Mucosa of descending colon (tissue), 3 donors: ENCODE measurements at places on chromosomes 4 and X. TPM values are rescaled to one million over a fixed set of nuclear protein-coding genes. Genes with fewer than 3 reads are reported as not detected.

Gene BLTP1
- total RNA-seq = 108 TPM

Gene ATP2B3
- total RNA-seq = 0.07 TPM

GRCh38 chr4:69092980-69093568, 3.2 kb upstream of the UGT2B7 start:
- no peak for DNase-seq

- DNase-seq = no peak
Observed at GRCh38 chr4:15396157-15396800, 31.6 kb upstream of the C1QTNF7 start.

GRCh38 chr4:91471280-91471679, 832.5 kb upstream of the GRID2 start:
- DNase-seq = no peak

Gene NRK
- total RNA-seq = 2.4 TPM

DNA sequence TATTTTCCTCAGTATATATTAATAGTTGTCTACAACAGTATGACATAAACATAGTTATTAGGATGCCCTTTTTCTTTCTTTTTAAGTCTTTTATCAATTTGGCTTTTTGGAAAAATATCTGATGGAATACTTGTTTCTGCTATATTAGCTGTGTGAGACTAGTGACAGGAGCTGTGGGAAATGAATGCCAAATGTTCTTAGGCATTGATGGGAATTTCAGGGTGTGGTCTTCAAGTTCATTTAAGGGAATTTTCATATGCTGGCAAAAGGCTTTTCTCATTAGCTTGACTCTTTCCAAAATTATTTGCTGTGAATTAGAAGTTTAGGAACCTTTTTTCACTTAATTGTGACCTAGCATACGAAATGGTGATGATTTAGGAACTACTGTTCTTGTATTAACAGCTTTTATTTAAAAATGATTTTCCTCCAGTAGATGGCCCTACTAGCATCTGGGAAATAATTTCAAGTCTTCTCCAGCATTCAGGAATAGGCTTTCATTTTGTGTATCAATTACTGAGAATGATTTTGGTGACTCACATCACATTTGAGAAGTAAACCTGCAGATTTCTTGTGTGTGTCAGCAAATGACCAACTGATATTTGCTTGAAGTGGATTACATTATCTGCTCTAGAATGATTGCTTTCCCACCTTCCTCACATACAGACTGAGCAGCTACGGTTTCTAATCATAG, 70.9 kb downstream of the HTT start:
- DNase-seq = no peak

- no peak for DNase-seq
Observed at GRCh38 chr4:3676907-3677747, 89.1 kb upstream of the ADRA2C start.

GRCh38 chrX:115521741-115522140, 39.2 kb upstream of the PLS3 start:
- DNase-seq = no peak

Gene GLA
- total RNA-seq = 17.7 TPM

Gene PDGFC
- total RNA-seq = 27.9 TPM

DNA sequence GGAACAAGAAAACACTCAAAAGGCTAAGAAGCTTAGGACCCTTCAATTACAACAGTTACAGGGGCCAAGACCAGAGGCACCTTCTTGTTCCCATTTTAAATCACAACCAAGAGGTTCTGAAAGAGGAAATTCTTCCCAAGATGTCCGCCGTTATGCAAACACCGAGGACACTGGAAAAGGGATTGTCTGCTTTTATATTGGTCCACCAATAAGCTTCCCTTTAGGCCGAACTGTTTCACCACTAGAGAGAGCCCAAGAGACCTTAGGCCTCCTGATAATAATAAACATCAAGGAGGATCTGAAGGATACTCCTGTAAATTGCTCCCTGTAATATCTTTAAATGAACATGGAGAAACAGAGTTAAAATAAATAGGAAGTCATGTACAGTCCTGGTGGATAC, 92.6 kb upstream of the NLRP2B start:
- DNase-seq = no peak

Gene SYTL5
- total RNA-seq = 3.0 TPM

GRCh38 chrX:11887175-11887574, 129.1 kb downstream of the MSL3 start:
- DNase-seq = no peak
